Memory B cell (primary cell): ENCODE measurements at places on chromosomes 7 and 10.

DNA sequence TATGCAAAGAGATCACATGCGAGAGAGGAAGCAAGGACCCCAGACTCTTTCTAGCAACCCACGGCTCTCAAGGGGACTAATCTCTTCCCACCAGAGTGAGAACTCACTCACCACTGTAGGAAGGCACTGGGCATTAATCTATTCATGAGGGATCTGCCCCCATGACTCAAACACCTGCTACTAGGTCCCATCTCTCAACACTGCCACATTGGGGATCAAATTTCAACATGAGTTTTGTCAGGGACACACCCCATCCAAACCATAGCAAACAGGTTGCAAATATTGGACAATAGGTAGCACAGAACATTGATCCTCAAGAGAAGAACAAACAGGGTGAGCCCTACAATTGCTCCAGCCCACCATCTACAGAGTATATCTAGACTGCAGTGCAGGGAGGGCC is 740.6 kb downstream of the LRMDA start:
- no peak for DNase-seq

DNA sequence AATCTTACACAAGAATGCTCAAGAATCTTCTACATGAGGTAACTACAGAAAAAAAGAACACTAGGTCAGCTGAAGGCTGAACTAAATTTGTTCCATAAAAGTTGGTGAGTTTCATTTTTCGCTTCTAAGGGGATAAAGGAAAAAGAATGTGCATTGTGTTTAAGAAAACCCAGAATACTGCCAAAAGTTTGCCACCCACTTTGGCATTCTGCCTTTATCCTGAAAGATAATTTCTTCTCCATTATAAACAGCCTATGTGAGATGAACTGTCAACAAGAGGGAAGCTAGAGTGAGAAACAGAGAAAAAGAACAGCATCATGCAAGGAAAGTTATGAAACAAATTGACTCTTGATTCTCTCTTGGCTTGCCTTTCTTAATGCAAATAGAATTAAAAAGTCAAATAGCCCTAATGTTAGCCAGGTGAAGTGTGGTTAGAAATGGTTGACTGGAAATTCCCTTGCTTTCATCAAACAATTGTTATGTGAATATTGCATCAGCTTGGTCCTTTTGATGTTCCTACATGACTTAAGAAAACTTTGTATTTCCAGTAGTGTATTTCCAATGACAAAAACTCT is 25.8 kb downstream of the STEAP1 start:
- DNase-seq = no peak

DNA sequence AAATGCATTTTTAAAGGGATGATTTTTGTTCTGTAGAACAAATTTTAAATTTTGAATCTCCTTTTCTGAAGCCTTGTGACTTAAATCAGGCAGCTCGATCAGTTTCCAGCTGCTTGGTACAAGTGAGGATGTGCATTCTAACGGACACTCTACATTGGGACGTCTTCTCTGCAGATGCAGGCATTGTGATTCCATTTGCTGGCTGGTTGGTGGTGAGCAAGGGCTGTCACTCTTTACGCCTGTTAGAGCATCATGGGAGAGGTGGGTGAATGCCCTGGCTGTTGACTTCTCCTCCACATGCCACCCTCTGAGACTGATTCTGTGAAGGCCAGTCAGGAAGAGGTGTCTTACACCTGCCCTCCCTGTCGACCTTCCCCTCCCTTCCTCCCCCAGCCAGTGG is 240.5 kb upstream of the RNF32 start:
- DNase-seq = no peak

GRCh38 chr10:45375101-45375500 is 1.1 kb downstream of the ALOX5 start:
- no peak for DNase-seq

DNA sequence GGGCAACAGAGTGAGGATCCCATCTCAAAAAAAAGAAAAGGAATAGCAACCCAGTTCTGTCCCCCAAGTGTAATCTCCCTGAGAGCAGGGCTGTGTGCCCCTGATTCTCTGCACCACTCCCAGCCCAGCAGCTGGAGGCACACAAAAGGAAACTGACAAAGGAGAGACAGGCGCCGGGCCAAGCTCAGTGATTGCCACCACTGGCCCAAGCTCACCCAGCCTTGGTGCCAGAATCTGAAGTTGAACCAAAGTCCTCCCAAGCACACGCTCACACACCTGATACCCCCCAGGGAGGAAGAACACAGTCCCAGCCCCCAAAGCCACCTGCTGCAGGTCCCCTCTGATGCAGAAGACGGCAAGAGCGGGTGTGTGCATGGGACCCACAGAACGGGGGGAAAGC is 50.3 kb downstream of the TNRC18 start:
- DNase-seq = no peak

DNA sequence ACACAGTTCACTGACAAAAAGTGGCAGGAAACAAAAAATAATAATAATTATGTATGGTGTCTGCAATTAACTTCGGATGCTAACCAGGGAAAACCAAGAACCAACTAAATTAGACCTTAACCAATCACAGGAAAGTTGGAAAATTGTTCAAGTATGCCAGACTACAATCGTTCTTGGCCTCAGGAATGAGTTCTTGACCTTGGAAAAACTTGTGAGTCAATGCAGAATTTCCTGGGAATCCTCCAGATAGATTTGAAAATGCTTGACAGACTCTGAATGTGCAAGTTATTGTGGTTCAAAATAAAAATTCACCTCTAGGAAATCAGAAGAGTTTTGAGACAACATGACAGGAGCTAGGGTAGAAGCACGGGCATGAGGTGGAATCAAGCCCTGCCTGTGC is 171.5 kb downstream of the C7orf25 start:
- DNase-seq = no peak

- no peak for DNase-seq
These were observed 19.0 kb downstream of the TLL2 start for GRCh38 chr10:96494694-96495093.

- DNase-seq = no peak
These were observed 22.5 kb downstream of the ORC5 start for GRCh38 chr7:104185346-104185745.

GRCh38 chr10:79063661-79064492 is 4.9 kb upstream of the ZMIZ1 start:
- DNase-seq = no peak

GRCh38 chr7:80838643-80839042 is 80.2 kb downstream of the SEMA3C start:
- DNase-seq = no peak

GRCh38 chr7:98066934-98067507 is 39.6 kb upstream of the LMTK2 start:
- DNase-seq = no peak

DNA sequence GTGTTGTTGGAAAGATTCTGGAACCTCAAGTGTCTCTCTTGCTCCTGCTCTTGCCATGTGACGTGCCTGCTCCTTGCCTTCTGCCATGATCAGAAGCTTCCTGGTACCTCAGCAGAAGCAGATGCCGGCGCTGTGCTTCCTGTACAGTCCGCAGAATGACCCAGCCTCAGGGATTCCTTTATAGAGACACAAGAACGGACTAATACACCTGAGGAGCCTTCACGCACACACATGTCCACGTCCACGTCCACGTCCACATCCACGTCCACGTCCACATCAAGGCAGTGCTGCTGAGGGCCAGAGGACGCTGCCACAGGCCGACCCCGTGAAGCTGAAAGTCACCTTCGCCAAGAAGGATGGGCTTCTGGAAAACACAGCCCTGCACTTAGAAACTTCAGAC is 190.1 kb downstream of the MAD1L1 start:
- DNase-seq = no peak

DNA sequence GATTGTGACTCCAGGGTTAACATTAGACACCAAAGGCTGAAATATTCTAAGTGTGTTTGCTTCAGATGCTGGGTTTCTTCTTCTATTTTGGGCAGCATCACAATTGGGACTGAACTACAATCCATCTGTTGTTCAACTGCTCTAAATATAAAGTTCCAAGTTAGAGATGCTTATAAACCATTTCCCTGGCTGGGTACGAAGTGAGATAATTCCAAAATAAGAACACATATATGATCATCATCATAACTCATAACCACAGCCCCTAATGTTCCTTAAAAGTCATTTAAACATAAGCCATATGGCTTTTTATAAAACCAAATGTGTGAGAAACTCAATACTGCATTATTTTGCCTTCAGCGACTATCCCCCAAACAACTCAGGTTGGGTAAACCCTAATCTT is 28.8 kb downstream of the DNA2 start:
- no peak for DNase-seq

DNA sequence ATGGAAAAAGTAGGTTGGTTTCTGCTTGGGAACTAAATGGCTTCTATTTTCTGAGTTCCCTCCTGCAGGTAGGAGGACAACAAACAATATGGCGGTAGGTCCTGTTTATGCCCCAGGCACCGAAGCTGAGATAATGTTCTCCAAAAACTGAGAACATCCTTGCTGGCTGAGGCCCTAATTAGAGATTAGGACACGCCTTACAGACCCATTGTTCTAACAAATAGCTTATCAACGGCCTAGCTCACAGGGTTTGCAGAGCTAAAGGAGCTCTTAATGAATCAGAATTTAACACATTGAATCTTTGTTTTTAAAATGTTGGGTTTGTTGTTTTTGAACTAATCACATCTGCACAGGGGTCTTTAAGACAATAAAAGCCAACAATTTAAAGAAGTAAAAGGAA is 37.0 kb downstream of the HTR5A start:
- DNase-seq = no peak

GRCh38 chr10:14254368-14254767 is 76.4 kb downstream of the FRMD4A start:
- no peak for DNase-seq

DNA sequence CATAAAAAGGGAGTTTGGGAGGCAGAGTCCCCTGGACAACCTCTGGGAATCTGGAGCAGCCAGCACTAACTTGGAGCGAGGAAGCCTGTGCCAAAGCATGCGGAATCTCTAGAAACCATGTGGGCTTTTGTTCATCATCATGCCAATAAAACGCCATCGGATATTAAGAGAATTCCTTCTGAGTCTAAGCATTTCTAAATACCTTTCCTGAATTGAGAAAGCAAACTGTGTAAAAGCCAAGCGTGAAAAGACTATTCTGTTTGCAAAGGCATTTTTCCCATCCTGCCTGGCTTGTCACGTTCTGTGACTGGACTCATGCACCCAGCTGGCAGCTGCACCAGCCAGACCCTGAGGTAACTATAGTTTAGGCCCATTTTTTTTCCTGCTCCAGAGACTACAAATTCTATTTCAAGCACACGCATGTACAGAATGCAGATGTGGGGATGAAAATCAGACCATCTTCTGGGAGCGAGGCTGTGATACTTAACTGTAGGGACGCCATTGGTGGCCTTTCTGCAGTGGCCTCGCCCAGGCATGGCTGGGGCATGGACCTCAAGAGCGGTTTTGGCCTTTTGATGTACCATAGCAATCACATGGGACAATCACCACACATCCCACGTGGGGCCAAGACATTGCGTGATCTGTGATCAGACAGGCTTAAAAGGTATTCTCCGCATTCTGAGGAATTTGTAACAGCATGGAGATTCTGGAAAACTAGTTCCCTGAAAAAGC is 218.9 kb downstream of the KIAA1217 start:
- no peak for DNase-seq

DNA sequence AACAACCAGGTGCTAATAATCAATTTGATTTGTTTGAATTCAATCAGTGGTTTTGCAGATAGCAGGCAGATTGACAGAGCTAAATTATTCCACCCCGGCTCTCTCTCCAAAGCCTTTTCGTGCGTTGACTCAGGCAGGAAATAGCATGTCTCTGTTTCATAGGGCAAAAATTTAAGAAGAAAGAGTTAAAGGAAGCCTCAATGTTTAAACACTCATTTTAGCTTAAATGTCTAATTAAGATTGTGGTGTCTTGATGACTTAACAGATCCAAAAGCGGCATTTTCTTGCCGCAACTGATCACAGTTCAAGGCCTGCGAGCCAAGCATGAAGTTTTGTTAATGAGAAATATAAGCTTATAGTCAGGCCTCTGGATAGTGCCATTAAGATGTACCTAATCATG is 1051.1 kb upstream of the AUTS2 start:
- DNase-seq = no peak

GRCh38 chr7:91618776-91619765 is 261.4 kb downstream of the MTERF1 start:
- no peak for DNase-seq

DNA sequence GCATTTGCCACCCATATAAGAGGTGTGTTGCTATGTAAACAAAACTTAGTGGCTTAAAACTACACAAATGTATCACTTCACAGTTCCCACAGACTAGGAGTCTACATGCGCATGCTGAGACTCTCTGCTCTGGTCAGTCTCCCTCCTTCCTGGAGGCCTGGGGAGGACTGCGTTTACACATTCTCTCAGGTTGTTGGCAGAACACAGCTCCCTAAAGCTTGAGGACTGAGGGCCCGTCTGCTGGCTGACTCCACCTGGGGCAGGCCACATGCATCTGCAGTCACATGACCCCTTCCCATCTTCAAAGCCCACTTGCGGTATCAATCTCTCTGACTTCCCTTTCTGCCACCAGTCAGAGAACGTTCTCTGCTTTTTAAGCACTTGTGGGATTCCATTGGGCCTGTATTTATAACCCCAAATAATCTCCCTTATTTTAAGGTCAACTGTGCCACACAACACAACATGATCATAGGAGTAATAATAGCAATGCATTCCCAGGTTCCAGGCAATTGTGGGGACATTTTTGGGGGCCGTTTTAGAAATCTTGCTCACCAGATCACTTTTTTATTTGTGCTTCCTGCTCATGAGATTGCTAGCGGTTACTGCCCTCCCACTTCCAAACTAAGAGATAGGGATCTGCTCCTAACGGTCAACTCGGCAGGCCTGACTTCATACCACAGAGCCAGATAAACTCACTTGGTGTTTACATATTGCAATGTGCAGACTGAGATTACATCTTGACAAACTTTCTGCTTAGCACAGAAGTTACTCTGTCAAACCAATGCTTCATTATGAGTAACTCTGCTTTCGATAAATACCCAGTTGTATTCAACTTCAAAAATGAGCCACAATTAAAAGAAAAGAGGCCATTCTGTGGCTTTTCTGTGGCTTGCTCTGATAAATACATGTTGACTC is 96.3 kb downstream of the ALOX5 start:
- DNase-seq = peak; percentile 47

DNA sequence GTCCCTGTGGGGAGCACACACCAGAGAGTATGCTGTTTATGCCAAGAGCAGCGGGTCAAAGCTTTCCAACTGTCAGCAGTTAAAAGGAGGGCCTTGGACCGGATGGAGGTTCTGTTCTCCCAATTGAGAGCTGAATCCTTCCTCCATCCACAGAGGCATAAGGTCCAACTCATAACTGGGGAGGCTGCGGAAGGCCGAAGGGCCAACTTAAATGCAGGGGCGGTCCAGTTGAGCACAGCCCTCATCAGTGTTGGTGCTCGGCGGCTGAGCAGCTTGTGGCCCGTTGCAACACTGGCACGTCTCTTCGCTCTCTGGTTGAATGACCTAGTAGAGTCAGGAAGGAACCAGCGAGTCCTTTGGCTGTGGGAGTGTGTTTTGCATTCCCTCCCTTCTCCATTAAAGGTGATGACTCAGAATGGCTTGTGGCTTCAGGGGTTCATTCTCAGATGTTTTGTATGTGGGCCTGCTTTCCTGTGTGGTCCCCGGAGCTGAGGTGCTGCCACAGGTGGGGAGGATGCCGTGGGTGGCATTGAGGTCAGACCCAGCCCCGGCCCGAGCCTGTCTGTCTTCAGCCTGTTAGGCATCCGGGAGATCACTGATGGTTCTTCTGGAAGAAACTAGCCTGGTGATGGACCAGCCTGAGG is 44.8 kb upstream of the DMBT1 start:
- no peak for DNase-seq

GRCh38 chr7:7738622-7739021 is 20.2 kb upstream of the RPA3 start:
- no peak for DNase-seq

GRCh38 chr7:42926204-42926603 is 5.8 kb downstream of the PSMA2 start:
- DNase-seq = no peak

GRCh38 chr7:45716380-45717203 is 142.4 kb downstream of the ADCY1 start:
- DNase-seq = no peak
